Midbrain (tissue), 1 donor: ENCODE measurements at places on chromosomes 4 and X.

- DNase-seq = no peak
These were observed 2334.6 kb downstream of the PCDH7 start for GRCh38 chr4:33054656-33055196.

GRCh38 chr4:111556141-111556781 is 589.0 kb upstream of the FAM241A start:
- no peak for DNase-seq

DNA sequence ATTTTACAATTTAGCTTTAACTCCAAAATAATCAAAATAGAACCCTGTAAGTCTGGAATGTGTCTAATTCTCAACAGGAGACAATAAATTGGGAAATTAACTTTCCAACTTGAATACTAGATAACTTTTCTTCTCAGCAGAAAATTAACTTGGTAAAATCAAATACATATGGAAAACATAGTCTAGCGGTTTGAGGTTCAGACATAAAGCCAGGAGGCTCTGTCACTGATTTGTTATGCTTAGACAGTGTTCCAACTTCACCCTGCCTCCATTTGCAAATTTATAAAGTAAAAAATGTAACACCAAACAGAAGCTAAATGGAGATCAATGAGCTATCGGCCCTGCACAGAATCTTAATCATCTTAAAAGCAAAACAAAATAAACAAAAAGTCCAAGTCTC is 46.3 kb downstream of the TBCK start:
- no peak for DNase-seq

DNA sequence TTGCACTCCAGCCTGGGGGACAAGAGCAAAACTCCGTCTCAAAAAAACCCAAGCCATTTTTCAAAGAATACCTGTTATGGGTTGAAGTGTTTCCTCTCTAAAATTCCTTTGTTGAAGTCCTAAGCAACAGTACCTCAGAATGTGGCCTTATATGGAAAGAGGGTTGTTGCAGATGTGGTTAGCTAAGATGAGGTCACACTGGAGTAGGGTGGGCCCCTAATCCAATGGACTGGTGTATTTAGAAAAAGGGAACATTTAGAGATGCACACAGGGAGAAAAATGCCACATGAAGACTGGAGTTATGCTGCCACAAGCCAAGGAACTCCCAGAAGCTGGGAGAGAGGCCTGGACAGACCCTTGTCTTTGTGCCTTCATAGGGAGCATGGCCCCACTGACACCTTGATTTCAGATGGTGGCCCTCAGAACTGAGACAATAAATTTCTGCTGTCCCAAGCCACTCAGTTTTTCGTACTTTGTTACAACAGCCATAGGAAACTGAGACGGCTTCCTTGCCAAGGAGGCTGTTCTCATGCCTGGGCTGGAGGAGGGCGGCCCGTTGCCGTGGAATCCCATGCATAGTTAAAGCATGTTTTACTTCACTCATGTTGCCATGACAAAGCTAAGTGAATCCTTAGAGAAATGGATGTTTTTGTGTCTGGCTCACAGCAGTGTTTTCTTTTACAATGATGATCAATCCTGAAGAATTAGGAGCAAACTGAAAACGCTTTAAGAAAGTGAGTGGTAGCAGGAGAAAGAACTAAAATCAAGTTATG is 16.5 kb downstream of the TRAPPC2 start:
- no peak for DNase-seq

GRCh38 chr4:123841447-123842121 is 445.0 kb downstream of the SPRY1 start:
- DNase-seq = no peak

DNA sequence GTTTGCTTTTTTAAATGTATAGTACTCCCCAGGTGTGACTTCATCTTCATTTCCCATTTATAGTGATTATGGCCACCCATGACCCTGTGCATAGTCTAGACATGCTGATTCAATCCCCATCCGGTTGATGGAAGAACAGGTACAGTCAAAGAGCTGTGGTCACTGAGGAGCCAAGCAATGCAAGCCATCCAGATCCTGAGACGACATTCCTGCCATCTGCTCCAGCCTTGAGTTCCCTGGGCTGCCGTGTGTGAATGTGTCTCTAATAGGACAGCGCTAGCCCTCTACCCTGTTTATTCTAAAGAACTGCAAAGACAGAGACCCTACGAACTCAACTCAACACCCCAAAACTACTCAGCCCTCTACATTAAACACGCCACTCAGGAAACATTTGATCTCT is 1.7 kb downstream of the KCNIP4 start:
- no peak for DNase-seq

- no peak for DNase-seq
These were observed 88.3 kb downstream of the MSN start for GRCh38 chrX:65755786-65756185.

DNA sequence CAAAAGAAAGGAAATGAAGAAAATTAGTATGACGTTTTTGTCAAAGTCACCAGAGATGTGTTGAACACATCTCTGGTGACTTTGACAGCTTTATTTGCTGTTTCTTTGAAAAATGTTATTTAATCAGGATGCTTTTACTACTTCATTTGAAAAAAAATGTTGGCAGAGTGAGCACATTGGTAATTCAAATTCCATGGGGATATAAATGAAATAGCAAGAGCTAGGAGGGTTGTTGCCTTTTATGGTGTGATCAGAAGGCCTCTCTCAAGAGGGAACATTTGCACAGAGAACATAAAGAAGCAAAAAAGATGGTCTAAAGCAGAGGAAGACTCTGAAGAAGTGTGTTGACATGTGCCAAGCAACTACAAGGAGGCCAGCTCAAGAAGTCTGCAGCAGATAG is 46.6 kb upstream of the CXCL8 start:
- DNase-seq = no peak

- no peak for DNase-seq
These were observed 75.1 kb upstream of the TMEM164 start for GRCh38 chrX:109927663-109928273.

DNA sequence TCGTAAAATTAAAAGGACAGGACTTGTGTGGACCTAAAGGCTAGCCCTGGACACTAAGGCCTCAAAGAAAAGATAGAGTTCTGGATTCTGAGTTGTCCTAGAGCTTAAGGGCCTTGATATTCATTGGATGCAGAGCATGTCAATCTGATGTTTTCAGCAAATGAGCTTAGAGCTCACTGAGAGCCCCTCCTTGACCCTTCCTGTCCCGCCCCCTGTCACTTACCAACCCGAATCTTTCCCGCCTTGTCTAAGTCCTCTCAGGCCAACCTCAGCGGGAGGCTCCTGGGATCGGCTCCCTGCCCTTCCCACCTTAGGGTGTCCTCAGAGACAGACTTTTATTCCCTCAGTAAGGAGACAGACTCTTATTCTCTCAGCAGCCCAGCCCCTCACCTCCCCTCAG is at the start of gene CT47C1:
CT47C1 (plus strand) TSS at position 250 of the 400 bp plus-strand sequence. CDS start 233 bp downstream, outside the sequence.
- DNase-seq = no peak
